CD4-positive, alpha-beta T cell treated with Interleukin-2 at 100 ng/mL for 4 hours (primary cell): ENCODE measurements at places on chromosomes 16 and 17.

DNA sequence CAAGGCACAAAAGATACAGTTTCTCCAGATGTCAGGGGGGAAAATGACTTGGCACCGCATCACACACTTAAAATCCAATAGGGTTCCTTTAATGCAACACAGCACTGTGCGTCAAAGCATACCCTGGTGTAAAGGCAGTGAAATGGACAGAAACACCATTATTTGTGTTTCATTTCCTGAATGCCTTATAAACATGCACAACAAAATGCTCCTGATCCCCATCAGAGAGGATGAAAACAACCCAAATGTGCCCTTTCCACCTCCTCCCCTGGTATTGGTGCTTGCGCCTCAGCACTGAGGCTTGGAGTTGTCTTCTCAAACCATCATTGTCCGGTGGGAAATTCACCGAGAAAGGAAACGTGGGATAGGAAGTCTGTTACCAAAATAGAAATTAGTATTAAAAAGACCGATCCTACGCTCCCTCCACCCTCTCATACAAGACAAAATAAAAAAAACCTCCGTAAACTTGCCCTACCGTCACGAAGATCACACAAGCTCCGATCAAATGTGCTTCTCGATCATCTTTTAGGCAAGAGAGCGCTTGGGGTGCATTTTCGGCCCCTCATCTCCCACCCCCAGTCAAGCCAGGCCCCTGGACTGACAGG lies 722 bp downstream of the CDC27 start:
- no peak for DNase-seq

DNA sequence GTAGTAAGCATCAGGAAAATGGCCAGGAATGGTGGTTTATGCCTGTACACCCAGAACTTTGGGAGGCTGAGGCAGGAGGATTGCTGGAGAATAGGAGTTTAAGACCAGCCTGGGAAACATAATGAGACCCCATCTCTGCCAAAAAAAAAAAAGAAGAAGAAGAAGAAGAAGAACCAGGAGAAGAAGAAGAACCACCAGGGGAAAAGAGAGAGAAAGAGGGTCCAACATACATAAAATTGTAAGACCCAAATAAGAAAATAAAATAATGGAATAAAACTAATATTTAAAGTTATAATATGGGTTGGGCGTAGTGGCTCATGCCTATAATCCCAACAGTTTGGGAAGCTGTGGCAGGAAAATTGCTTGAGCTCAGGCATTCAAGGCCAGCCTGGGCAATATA lies 408.4 kb downstream of the ZFHX3 start:
- DNase-seq = no peak

DNA sequence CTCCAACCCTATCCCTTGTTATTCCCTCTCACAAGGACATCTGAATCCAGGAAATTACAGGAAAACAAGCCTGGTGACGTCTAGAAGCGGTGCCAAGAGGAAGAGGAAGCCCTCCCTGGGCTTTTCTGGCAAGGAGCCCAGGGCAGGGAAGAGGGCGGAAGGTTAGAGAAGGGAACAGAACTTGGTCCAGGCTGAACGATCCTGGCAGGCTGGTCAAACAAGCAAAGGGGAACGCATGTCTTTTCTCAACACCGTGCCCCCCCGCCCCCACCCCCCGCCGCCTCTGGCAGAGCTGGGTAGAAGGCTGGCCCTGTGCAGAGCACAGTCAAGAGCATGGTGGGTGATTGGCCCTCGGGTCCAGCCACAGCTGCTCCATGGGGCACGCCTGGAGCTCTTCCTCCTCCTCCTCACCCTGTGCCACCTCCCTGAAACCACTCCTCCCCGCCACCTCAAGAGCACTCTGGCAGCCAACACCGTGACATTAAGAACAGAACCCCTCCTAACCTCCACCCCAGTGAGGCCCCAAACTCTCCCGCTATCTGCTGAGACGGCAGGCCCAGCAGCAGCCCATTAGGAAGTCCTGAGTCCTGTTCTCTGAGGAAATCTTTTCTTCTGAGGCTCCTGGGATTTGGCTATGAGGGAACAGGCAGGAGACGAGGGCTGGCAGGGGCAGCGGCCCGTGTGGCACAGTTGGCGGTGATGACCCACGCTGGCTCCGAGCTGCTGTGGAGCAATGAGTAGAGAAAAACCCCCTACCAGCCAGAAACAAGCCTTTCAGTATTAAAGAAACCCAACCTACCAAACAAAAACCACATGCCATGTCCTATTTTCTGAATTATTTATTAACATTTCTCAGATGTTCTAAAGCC lies 7.3 kb downstream of the C16orf86 start:
- no peak for DNase-seq

DNA sequence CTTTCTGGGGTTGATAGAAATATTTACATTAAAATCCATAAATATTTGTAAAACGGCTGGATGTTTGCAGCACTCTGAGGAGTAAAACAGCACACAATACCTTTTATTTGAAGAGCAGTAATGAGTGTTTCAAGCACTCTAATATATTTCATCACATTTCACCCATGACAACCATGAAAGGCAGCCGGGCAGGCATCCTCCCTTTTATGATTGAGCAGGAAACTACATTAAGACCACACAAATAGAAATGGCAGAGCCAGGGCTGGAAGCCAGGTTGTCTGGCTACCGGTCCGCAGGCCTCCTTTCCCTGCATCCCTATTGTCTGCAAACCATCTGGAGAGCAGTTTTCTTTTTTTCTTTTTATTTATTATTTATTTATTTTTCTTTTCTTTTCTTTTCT lies 23.1 kb upstream of the GPRC5C start:
- no peak for DNase-seq

- no peak for DNase-seq
Measured at GRCh38 chr17:15453782-15454181, 13.6 kb downstream of the CDRT4 start.

DNA sequence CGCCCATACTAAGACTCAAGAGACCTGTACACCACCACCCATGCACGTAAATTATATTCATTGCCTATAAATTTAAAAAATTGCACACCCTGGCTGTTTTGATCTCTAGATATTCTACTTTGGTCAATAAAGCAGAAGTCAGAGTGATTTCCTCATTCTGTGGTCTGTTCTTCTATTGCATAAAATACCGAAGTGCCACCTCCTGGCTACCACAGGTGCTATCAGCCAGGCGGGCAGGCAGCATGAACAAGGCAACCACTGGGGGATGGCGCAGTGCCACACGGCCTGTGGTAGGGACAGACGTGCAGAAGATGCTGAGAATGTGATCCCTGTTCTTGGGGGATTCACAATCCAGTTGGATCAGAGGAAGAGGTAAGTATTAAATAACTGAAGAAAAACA lies 122.3 kb downstream of the CDK5R1 start:
- peak; percentile 74 for DNase-seq

- DNase-seq = no peak
Measured at GRCh38 chr16:53629151-53629550, 74.5 kb downstream of the RPGRIP1L start.

- DNase-seq = no peak
Measured at GRCh38 chr16:11109566-11109965, 146.4 kb downstream of the SOCS1 start.

DNA sequence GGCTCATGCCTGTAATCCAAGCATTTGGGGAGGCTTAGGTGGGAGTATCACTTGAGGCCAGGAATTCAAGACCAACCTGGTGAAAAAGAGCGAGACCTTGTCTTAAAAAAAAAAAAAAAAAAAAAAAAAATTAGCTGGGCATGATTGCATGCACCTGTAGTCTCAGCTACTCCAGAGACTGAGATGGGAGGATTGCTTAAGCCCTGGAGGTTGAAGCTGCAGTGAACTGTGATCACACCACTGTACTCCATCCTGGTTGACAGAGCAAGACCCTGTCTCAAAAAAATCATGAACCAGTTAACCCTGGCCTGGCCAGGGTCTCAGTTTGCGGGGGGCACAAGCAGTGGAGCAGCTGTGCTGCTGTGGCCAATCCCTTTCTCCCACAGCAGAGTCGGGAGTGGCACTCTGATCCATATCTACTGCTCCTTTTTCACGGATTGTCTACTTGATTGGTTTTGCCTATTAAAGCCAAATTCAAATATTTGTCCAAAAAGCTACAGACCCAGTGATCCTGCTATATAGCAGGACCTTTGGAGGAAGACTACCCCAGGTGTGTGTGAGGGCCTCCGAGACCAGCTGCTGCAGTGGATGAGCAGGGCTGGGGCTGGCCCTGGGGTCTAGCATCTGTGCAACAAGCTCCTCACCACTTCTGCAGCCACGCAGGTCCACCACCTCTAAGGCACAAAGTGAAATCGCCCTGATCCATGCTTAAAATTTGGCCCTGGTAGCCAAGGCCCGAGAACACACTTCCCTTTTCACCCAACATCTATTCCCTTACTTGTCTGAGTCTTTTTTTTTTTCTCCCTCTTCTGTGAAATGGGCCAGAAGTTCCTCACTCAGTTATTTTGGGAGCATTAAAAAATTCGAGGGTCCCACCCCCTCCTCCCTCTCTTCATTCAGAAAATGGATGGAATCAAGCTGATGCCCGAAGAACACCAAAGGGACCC lies 48.2 kb downstream of the LDHD start:
- no peak for DNase-seq

DNA sequence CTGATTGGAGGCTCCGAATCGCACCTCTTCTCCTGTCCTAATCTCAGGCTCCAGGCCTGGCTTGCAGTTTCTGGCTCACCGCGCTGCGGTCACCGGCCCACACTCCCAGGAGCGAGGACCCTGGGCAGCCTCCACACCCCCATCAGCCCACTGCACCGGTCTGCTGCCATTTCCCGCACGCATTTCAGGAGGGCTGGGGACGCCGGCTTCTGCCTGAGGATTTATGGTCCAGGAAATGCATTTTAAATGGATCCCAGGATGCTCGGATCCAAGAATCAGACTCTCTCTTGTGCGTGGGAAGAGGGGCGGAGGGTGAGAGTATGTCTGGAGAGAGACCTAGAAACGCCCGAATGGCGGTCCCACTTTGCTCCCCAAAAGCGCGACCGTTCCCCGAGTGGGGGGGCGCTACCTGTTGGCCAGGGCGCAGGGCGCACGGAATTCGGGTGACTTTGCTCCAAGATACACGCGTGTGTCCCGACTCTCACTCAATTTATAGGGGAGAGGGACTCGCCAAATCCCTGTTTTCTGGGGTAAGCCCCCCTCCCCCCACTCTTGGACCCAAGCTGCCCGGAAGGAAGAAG lies 817 bp upstream of the JPH3 start:
- DNase-seq = no peak

DNA sequence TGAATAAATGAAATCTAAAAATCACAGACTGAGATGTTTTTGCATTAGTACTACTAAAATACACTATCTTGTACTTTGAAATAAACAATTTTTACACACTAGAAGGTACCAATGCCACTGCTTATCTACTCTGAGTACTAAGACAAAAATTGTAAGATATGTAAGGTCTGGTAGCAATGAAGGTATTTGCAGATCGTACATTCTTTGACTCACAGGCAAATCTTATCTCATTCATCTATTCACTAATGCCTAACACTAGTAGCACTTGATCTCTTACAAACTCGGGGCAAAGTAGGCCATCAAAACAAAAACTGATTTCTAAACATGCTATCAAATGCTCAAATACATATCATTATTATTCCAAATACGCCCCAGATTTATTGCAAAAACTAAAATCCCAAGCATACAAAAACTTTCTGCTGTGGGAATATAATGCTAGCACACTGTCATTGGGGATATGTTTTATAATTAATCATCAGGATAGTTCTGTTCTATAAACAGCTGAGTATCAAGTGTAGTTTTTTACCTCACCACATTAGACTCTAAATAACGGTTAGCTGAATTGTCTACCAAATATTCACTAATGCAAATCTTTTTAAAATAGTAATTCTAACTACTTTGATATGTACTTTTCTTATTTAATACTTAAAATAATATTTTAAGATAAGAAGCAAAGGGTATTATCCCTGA lies 68.0 kb downstream of the MED13 start:
- DNase-seq = no peak

DNA sequence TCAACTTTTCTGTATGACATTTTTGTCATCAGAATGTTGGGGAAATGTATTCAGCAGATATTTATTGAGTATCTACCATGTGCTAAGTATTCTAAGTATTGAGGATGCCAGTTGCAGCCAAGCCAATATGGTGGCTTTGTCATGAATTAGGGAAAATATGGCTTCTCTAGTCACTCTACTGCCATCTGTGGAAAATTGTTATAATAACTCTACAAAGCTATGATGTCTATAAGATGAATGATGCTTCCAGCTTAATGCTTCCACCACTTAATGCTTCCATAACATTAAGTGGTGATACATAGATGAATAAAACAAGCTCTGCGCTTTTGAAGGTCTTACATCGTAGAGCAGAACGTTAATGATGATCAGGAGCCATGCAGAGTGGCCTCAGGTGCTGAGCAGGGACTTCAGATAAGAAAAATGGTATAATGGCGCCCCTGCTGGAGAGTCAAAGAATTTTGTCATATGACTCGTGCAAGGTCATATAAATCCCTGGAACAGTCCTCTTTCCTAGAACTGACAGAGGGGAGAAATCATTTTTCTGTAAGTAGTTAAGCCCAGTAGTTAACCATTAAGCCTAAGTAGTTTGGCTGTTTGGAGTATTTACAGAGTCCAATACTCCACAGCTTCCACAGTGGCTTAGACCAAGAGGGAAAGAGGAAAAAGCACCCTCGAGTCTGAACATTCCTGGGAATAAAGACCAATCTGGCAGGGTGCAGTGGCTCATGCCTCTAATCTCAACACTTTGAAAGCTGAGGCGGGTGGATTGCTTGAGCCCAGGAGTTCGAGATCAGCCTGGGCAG lies 2.7 kb upstream of the TMIGD1 start:
- DNase-seq = peak; percentile 77

DNA sequence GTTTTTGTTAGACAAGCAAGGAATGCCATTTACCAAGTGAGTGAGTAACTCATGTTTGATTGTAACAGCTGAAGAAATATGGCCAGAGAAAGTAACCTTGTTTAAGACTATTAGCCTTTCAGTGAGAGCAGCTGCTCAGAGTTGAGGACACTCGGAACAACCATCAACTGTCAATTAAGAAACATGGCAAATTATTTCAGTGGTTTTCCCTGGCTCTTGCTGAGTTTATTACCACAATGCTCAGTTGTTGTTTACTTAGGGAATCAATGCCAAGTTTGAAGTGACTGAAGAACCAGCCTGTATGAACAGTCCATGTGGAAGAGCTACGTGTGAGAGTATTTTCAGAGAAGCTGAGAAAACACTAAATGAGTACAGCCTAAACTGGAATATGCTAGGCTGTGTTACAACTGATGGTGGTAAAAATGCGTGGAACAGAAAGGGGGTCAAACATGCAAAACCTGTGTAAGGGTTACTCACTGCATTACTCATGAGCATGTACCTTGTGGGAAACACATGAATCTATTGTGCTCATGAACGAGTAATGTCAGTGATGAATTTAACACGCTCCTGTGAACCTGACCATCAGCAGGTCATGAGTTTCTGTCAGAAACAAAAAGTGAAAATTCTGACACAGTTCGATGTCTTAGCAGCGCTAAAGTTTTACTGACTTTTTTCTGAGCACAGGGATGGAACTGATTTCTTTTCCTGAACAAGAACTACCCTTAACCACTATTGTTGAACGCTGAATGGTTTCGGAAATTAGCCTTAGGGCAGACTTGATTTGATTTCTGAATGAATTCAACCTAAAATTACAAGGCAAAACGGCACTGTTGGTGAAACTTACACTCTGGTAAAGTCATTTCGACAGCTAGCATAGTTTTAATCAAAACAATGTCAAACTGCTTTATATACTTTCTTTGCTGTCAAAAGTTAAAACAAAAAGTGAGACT lies 33.5 kb downstream of the GNA13 start:
- DNase-seq = peak; percentile 60
